GM04503 (cell line): ENCODE measurements at places on chromosomes 7 and 10.

DNA sequence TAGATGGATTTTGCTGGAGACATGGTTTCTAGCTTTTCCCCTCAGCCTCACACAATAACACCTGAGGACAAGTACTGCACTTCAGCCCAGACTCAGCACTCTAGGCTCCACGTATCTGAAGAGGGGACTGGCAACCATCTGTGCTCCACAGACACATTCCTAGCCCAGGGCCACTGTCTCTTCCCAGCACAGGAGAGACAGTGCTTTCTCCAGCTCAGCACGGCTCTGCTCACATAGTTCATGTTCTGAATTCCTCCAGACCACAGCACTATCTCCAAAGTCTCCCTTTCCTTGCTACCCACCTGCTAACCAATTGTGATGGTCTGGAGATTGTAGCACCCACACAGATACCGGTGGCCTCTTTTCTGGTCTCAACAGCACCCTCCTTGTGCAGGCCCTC is 114.5 kb downstream of the HTR7 start:
- no peak for DNase-seq

DNA sequence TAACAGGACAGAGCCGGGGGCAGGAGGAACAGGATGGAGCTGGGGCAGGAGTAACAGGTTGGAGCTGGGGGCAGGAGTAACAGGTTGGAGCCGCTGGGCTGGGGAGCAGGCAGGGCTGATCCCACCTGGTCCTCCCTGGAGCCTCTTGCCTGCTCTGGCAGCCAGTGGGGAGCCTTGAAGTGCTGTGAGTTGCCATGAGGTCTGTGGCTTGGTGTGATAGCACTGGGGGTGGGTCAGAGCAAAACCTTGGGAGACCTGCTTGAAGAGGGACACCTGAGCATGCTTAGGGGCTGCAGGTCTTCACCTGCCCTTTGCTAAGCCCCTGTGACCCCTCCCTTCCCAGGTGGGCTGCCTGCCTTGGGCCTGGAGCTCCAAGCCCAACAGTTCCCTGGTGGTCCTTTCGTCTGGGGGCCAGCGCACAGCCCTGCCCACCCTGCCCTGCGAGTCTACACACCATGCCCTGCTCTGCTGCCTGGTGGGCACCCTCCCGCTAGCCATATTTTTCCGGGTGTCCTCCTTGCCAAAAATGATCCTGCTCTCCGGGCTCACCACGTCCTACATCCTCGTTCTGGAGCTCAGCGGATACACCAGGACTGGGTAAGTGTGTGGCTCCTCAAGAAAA is 111.6 kb downstream of the ADCY1 start:
- DNase-seq: no peak

- no peak for DNase-seq
These were observed 564.2 kb downstream of the TCERG1L start for GRCh38 chr10:130747356-130747755.

- no peak for DNase-seq
These were observed 282.8 kb downstream of the SNX10 start for GRCh38 chr7:26574476-26574875.

DNA sequence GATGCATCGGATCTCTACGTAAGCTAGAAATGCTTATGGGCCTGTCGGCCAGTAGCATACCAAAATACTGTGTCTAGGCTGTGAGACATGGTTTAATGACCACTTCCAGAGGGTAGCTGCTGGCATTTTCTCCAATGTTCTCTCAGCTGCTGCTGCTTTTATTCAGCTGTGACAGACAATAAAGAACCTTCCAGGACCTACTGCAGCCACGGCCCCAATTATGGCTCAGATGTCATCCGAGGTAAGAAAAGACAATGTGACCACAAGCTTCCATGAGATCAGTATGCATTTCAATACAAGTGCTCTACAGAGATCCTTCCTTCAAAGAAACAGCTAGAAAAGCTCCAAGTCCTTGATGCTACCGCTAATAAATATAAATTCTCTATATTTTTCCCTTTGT is 256.2 kb downstream of the SDHAF3 start:
- no peak for DNase-seq

- DNase-seq: no peak
These were observed 110.4 kb downstream of the RAMP3 start for GRCh38 chr7:45268013-45268412.

GRCh38 chr7:82700741-82701140 is 257.2 kb upstream of the CACNA2D1 start:
- no peak for DNase-seq

DNA sequence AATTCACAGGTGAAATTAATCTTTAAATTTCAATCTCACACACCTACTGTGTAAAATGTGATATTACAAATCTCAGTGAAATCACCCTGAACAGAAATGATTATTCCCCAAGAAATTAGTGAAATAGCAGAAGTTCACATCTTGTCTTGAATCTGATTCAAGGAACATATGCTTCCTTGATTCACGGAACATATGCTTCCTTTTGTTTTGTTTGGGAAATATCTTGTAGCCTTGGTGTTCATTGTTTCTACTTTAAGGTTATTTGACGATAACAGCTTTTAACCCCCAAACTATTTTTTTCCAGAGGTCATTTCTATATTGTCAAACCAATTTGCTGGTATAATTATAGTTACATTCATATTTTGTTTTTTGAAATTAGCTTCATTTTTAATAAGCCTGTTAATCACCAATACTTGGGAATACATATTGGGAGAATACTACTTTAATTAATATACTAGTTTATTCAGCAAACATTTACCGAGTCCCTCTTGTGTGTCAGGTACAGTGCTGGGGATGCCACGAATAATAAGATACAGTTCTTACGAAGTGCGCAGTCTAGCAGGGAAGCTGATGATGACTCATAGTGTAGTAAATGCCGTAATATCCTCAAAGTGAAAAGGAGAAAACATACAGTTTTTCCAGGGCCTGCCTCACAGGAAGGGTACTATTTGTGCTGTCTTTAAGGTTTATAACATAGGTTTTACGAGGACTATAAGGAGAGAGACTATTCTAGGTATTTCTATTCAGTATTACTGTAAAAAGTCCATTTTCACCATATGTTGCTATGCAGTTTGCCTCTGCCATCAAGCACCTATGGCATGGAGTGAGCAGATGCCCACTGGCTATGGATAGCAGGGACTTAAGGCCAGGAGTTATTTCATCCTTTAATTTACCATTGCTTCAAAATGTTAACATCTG is 32.5 kb downstream of the PRKAR2B start:
- DNase-seq: no peak

GRCh38 chr7:81534996-81535395 is 234.9 kb downstream of the HGF start:
- no peak for DNase-seq

DNA sequence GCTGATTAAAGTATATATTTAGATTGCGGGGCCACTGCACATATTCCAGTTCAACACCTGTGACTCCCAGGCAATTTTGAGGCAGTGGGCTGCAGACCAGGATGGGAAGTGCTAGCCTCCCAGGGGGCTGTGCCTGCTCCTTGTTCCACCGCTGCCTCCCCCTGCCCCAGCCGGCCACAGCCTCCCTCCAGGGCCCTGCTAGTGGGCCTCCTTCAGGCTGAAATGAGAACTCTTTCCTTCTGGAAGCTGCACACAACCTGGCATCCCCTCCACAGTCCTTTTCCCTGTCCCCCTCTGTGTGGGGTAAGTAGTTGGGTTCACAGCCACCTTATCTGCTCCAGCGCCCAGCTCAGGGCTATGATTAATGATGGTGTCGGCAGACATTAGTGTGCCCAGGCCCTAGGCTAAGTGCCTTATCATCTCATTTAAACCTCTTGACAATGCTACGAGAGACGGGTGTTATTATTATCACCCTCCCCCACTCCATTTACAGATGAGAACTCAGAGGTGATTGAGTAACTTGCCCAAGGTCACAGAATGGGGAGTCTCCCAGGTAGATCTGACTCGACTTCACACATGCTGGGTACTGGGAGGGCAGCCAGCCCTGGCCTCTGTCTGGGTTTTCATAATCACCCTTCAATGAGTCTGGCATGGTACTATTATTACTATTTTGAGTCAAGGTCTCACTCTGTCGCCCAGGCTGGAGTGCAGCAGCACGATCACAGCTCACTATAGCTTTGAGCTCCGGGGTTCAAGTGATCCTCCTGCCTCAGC is 10.8 kb upstream of the SFRP5 start:
- DNase-seq: no peak

DNA sequence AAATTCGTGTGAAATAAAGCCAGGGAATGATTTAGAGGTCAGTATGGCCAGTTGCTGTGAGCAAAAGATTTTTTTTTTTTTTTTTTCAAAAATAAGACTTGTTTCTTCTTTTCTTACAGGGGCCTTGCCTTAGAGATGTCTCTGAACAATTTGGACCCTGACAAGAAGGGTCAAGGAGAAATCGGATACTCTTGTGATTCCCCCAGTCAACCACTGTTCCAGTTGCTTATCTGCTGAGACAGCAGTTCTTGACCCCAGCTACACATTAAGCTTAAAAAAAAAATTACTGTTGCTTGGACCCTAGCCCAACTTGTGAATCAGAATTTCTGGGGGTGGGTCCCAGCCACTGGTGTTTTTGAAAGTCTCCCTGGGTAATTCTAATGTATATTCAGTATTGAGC is 12.0 kb upstream of the FMC1 start:
- DNase-seq: no peak

- DNase-seq: no peak
These were observed 100.1 kb upstream of the FGFR2 start for GRCh38 chr10:121698336-121698735.

- DNase-seq: no peak
These were observed 559.1 kb downstream of the PHTF2 start for GRCh38 chr7:78357709-78358108.

- no peak for DNase-seq
These were observed 338.5 kb downstream of the MDFIC start for GRCh38 chr7:115260381-115260780.

DNA sequence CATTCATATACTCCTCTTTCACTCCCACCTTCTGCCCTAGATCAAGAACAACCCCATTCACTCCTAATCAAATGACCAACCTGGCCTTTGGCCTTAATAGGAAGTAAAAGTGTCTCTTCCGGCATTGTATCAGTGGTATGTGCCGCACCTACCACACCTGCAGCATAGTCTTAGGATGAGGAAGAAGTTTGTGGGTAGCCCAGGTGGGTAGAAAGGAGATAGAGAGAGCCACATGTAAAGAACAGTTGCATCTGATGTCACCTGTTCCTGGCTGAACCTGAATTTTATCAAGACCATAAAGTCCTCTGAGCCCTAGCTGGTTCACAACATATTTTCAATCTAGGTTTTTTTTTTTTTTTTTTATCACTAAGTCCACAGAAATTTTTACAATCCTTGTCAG is 55.5 kb upstream of the PTPN12 start:
- DNase-seq: no peak

GRCh38 chr7:20083781-20084180 is 133.4 kb downstream of the MACC1 start:
- DNase-seq: peak; percentile 55

- no peak for DNase-seq
These were observed 25.4 kb downstream of the LCOR start for GRCh38 chr10:96857301-96858012.

DNA sequence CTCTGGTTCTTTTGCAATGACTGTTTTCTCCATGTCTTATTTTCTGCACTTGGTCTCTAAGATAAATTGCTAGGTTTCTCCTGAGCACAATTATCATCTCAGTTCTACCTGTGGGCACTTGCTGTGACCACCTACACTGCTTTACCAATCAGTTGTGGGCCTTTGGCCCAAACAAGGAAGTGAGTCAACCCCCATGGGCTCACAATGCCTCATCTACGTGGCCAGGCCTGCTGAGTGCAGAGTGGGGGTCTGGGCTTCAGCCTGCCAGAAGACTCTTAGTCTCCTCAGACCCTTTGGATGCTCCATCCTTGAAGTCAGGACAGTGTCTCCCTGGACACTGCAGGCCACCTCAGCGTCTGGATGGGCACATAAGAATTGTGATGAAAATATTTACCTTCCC is 20.3 kb downstream of the SCART1 start:
- DNase-seq: no peak

- DNase-seq: no peak
These were observed 354.3 kb downstream of the CALN1 start for GRCh38 chr7:72057796-72058195.

- DNase-seq: no peak
These were observed 11.3 kb upstream of the SMO start for GRCh38 chr7:129176916-129177710.

DNA sequence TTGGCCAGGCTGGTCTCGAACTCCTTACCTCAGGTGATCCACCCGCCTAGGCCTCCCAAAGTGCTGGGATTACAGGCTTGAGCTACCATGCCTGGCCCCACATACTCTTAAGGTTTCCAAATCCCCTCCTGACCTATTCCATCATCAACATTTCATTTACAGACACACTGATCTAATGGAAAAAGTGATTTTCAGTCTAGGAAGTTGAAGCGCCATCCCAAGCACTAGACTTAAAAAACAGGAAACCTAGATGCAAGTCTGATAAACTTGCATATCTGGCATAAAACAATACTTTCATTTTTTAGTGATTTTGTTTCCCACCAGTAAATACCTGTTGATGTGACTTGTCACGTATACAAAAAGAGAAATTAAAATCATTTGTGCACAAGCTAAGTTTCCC is 44.0 kb downstream of the DNMBP start:
- no peak for DNase-seq
